ENCODE measurements at places on chromosomes 5 and 9.

- DNase-seq, result no peak
Measured at GRCh38 chr5:82765765-82766164, 311.4 kb downstream of the TMEM167A start.

DNA sequence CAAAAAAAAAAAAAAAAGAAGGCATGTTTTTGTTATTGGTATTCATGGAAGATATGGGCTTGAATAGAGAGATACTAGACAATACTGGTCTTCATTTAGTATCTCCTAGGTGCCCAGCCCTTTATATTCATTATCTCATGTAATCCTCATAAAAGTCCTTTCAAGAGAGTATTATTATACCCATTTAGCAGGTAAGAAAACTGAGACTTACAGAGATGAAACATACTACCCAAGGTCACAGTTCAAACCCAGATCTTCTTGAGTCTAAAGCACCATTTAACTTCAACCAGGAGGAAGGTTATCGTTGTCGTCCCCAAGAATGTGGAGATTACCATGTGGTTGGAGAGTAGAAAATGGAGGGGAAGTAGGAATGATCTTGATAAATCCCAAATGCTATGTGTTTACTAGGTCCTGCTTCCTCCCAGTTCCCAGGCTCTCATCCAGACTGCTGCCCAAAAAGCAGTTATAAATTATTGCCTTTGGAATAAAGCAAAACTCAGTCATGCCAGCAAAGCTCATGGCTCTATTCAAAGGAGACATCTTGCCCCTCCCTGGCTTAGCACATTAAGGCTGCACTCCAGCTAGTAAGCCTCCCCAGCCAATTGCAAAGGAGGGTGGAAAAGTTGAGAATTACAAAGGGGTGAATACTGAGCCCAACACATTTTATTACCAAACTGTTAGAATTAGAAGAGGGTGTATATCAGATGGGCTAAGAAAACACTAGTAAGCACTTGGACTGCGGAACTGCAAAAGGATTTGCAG, 163.9 kb downstream of the PIK3R1 start:
- DNase-seq, result no peak

- DNase-seq, result no peak
Measured at GRCh38 chr5:53601570-53601969, 41.1 kb downstream of the NDUFS4 start.

GRCh38 chr9:133119846-133120500, 1.1 kb downstream of the RALGDS start:
- no peak for DNase-seq

- DNase-seq, result no peak
Measured at GRCh38 chr9:84754461-84754860, 84.9 kb downstream of the NTRK2 start.
